ENCODE measurements at places on chromosomes 6 and 20.
A peak's percentile ranks its signal among the peaks of the same experiment; 100 is the strongest.

DNA sequence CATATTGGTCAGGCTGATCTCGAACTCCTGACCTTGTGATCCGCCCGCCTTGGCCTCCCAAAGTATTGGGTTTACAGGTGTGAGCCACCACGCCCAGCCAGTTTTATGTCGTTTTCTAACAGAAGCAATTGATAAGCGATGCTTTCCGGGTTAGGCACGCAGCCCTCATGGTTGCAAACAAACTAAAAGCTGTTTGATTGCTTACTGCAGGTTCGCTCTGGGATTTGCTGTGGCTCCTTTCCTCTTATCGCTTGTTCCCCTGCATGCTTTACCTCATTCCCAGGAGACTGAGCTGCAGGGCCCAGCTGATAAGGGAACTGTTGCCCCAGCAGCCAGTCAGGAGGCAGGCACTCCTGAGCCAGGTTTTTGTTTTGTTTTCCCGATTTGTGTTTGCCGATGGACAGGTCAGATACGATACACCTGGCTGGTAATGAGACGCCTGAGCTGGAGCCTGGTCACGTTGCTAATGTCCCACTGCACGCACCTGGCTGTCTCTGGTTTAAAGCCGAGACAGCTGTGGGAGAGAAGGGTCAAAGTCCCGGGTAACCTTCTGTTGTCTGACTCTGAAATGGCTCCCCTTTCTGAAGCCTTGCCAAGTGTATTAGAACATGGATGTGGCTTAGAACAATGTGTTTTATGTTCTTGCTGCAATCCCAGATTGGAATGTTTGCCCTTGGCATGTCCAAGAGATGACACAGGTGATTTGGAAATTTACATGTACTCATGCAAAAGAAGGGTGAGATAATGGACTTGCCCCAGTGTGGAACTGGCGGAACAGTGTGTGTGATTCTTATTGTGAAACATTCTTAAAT, 19.9 kb downstream of the DSP start:
- peak; percentile 23 for DNase-seq

DNA sequence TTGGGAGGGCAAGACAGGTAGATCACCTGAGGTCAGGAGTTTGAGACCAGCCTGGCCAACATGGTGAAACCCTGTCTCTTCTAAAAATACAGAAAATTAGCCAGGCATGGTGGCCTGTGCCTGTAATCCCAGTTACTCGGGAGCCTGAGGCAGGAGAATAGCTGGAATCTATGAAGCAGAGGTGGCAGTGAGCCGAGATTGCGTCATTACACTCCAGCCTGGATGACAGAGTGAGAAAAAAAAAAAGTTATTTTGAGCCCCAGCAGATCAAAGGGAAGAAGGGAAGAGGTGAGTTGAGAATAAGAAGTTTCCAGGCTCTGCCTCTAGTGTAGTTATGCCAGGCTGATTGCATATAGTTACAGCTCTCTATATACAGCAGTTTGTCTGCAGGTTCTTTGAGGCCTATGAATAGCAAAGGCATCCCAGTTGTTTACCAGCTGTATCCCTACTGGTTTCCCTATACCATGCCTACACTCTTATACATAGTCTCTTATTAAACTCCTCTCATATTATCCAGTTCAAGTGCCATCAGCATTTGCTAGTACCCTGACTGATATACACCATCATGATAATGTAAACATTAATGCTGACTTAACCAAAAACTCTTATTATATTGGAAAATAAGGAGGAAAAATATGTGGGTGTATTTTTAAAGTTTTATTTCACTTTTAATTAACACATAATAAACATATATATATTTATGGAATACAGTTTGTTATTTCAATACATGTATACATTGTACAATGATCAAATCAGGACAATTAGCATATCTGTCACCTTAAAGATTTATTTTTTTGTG, 823.6 kb upstream of the ADGRB3 start:
- no peak for DNase-seq

DNA sequence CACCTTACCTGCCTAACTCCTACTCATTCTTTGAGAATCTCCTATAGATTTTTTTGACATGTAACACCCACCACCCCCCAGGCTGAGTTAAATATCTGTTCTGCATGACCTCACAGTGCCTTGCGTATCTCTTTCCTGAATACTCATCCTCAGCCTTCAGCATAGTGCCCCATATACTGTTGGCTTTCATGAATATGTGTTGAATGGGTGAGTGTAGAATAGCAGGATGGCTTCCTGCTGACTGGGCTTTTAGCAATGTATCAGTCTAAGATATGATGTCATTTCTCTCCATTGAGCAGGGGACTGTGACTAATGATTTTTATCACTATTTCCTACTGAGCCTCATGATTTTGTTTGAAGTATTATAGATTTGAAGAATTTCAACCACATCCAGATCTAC, 361.6 kb upstream of the MARCKS start:
- no peak for DNase-seq

DNA sequence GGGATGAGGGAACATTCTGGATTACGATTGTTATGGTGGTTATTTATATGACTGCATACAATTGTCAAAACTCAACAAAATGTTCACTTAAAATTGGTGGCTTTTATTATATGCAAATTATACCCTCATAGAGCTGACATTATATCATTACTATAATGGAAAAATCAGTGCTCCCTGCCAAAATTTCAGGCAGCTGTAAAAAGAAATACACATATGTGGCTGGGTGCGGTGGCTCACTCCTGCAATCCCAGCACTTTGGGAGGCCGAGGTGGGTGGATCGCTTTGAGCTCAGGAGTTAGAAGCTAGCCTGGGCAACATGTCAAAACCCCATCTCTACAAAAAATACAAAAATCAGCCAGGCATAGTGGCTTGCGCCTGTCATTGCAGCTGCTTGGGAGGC, 75.8 kb upstream of the SULF2 start:
- no peak for DNase-seq
